ENCODE measurements at places on chromosomes 4 and X.

DNA sequence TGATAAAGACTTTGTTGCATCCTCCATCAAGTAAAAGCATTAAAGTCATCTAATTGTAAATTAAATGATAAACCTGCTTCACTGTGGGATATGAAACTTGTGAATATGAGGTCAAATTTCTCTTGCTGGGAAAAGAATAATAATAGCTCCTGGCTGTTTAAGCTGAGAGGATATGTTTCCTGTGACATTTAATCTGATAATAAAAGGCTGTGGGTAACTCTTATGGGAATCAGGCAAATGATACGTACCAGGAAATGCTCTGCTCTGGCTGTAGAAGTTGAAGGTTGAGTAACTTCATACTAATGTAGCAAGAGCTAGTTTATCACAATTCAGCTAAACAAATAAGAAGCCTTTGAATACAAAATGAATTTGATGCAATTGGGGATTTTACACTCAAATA lies 574.6 kb downstream of the RAPGEF2 start:
- DNase-seq, result no peak

- no peak for DNase-seq
Observed at GRCh38 chr4:68152411-68152810, 22.7 kb upstream of the TMPRSS11F start.

- DNase-seq, result no peak
Observed at GRCh38 chr4:48258845-48259397, 10.7 kb downstream of the TEC start.

DNA sequence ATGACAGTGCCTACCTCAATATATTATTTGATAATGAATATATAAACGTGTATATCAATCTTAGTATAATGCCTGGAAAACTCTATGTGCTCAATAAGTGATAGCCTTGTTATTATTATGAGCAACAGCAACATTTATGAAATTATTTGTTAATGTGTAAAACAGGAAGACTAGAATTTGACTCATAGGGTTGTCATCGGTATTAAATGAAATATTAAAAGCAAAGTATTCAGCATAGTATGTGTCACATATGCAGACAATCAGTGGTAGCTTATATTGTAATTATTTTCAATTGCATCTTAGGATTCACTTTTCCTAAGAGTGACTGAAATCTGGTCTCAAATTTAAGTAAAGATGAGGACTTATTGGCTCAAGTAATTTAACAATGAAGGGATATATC lies 24.6 kb downstream of the SPANXD start:
- DNase-seq, result no peak

GRCh38 chr4:36209941-36210649 lies 34.2 kb downstream of the ARAP2 start:
- DNase-seq, result no peak

GRCh38 chr4:13174001-13174400 lies 310.1 kb downstream of the RAB28 start:
- no peak for DNase-seq

DNA sequence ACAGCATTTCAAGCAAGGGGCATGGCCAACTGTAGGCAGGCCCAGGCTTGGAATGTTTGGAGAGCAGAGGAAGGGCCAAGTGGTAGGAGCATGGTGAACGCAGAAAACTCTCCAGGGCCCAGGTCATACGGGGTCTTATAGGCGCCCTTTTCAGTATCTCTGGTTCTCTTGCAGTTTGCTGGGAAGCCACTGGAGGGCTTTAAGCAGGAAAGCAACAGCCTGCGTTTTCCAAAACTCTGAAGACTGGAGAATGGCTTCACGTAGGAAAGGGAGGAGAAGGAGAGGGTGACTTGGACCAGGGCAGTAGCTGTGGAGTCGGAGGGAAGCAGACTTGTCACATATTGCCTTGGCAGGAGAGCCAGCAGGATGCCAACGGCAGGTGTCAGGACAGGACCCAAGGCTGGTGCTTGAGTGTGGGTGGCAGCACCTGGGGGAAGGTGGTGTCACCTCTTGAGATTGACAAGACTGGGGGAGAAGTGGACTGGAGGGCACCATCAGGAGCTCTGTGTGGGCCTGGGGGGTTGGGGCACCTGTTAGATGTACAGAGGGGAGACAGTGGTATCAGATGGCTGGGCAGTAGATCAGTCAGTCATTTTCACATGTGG lies 21.9 kb downstream of the TKTL1 start:
- no peak for DNase-seq

- no peak for DNase-seq
Observed at GRCh38 chrX:122934131-122934530, 249.9 kb upstream of the GRIA3 start.

DNA sequence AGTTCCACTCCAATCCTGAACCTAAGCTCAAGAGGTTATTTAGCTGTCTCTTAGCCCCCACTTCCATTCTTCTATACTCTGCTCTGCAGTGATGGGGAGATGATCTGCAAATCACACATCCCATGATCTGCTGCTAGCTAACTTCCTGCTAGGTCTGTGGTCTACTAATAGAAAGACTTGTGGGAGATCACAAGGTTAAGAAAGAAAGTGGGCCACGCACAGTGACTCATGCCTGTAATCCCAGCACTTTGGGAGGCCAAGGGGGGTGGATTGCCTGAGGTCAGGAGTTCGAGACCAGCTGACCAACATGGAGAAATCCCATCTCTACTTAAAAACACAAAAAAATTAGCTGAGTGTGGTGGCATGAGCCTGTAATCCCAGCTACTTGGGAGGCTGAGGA lies 471.1 kb upstream of the NWD2 start:
- DNase-seq, result no peak

All from activated naive CD8-positive, alpha-beta T cell treated with anti-CD3 and anti-CD28 coated beads, Interleukin-2, amount 10 ng/mL, durations not matched to agents 7 days and 5 days (primary cell).